Inflammatory macrophage treated with lipopolysaccharide for 4 hours (primary cell): ENCODE measurements at places on chromosomes 2 and 18.

GRCh38 chr2:232658217-232658785, 24.9 kb downstream of the EFHD1 start:
- DNase-seq, result peak; percentile 37

- peak; percentile 33 for DNase-seq
Observed at GRCh38 chr2:29238497-29238896, 123.3 kb downstream of the CLIP4 start.

DNA sequence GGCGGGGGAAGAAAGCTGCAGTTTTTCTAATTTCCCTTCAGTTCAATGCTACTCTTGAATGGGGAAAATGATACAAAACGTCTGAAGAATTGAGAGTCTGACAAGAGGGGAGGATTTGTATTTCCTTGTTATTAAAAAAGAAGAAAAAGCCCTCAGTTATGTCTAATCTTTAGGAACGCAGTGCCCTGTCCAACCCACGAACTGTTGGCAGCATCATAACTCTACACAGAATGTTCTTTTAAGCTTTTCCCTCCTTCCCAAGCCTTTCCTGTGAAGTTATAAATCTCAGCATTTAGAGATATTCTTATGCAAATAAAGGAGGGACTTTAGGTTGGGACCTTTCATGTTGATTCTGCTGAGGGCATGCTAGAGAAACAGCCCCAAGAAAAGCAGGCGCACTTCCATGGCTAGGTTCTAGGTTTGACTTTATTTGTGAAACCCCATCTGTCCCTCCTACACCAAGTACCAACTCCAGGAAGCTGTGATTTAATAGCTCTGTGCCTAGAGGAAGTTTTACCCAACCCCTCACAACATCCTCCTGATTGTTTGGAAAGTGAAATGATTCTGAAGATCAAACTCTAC, 288.6 kb downstream of the SETBP1 start:
- no peak for DNase-seq

- DNase-seq, result no peak
Observed at GRCh38 chr2:2763351-2764000, 432.4 kb upstream of the MYT1L start.

DNA sequence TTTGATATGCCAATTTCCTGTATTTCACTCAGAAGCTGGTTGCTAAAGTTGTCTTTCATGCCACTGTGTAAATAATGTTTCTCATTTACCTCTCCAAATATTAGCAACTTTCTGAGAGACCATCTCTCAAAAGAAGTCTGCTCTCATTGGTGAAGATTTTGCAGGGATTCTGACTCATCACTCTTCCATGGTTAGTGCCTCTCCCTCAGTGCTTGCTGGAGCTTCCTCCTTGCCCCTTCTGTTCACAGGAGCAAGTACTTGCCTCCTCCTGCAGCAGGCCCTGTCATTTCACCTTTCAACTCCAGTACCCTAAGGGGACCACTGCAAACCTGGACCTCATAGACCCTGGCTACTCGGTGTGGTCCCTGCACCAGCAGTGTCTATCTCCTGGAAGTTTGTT, 168.8 kb downstream of the ZNF385B start:
- no peak for DNase-seq

GRCh38 chr18:27372386-27372785, 187.3 kb upstream of the CHST9 start:
- DNase-seq, result no peak

- no peak for DNase-seq
Observed at GRCh38 chr2:221501210-221501882, 70.8 kb downstream of the EPHA4 start.

DNA sequence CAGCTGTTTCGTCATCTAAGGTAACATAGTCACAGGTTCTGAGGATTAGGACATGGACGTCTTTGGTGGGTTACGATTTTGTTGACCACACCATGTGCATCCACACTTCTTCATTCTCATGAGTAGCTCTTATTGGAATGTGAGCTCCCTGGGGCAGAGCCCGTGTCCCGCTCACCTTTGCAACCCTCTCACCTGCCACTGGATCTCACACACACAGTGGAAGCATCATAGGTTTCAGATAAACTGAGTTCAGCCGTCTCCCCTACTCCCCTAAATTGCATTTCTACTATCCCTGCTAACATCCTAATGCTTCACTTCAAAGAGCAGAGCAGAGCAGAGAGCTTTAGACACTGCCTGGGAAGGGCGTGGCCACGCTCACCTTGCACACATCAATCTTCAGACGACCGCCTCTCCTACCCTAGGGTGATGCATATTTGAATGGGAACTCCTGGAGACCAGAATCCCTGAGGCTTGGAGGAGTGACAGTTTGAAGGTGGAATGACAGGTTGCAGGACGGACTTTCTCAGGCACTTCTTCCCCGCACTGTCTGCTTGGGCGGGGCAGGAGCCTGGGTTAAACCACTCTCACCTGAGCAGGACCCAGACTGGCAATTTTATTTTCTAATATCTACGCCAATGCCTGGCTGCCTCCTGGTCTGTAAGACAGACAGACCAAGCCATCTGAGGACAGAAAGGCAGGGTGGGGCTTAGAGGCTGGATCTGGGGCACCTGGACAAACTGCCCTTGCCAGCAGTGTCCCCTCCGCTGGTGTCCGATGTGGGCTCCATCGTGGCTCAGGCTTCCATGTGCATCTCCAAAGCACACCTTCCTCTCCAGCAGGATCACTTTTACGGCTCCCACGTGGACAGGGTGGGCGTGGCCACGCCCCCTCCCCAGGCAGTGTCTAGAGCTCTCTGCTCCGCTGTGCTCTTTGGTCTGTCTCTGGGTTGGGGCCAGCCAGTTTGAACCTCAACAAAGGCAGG, 229.5 kb upstream of the COPS8 start:
- no peak for DNase-seq

GRCh38 chr2:46535360-46535759, 56.0 kb downstream of the TMEM247 start:
- peak; percentile 92 for DNase-seq

DNA sequence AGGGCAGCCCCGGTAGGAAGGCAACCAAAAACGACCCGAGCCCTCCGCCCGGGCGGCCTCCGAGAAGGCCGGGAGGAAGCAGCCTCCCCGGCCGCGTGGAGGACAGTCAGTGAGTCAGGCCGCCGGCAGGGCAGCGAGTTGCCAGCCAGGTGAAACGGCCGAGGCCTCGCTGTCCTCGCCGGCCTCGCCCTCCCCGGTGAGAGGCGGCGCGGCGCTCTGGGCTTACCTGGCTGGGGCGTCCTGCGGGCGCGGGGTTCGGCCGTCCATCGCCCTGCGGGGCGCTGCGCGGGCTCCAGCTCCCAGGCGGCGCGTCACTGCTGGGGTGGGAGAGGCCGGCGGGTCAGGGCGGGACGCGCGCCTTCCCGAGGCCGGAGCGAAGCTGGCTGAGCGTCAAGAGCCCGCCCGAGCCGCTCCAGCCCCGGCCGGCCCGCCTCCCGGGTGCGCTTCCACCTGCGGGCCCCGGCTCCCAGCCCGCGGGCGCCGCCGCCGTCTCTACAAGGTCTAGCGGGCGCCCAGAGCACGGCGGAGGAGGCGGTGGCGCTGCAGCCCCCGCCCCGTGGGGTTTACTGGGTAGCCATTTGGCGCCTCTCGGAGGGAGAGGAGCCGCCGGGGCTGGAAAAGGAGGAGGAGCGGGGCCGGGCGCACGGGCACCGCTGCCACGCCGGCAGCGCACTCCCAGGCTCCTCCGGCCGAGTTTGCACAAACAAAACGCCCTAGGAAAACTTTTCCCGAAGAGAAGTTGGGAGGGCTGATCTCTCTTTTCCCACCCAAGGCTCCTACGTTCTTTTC, 499 bp downstream of the COBLL1 start:
- peak; percentile 43 for DNase-seq

DNA sequence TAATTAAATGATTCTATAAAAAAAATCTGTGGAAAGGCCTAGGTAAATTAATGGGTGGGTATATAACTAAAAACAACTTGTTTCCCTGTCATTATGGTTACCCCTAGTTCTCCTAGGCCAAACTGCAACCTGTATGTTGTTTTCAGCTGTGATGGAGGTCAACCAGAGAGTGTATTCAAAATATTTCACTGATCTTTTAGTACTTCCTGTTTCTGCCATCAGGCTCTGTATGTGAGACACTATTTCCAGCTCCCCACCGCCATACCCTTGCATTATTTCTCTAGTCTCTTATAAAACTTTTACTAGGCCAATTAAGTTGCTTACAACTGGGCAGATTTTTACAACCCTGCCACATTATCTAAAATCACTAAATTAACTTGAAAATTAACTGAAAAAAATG, 21.0 kb upstream of the CDKL4 start:
- no peak for DNase-seq

DNA sequence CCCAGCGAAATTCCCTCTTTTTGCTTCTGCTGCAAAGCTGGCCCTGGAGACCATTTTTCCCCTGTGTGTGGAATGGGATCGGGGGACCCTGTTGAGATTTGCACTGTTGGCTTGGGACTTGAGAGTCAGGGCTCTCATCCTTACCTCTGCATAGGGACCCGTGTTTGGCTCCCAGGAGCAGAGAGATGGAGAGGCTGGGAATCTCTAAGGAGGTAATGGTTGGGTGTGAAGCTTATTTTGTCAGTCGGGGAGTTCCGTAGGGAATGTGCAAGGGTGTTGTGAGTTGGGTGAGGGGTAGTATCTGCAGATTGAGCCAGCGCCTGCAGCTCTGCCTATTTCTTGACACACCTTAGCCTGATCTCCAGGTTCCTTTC, 4.5 kb downstream of the GATA6 start:
- DNase-seq, result no peak

- peak; percentile 55 for DNase-seq
Observed at GRCh38 chr18:57561728-57562423, 24.6 kb downstream of the FECH start.

DNA sequence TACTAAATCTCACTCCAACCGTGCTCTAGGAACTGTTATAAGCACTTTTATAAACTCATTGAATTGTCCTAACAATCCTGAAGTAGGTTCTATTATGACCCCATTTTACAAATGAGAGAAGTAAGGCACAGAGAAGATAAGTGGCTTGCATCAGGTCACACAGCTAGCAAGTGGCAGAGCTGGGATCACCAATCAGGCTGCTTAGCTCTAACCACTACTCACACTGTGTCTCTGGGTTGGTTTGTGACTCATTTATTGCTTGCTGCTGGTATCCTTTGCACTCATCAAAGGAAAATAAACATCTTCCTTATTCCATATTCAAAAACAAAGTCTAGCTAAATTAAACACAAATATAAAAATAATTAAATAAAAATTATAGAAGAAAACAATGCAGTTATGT, 42.5 kb upstream of the IL1R2 start:
- DNase-seq, result peak; percentile 18

- peak; percentile 46 for DNase-seq
Observed at GRCh38 chr2:191217580-191217979, 27.6 kb upstream of the MYO1B start.

GRCh38 chr2:177106212-177106611, 106.4 kb upstream of the HNRNPA3 start:
- no peak for DNase-seq

DNA sequence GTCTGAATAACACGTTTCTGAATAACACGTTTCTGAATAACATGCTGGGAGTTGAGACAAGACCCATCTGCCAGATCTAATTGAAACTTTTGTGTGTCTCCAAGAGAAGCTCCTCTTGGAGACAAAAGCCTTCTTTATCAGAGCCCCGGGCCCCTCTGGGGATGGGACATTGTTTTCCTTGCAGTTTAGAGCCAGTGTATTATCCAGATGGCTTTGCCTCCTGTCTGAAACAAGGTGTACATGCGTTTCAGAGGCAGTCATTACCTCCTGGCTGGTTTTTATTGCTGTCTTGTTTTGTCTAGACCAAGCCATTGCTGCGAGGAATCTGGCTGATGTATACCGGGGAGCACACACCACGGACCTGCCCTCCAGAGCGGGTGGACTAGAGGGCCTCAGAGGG, 7.8 kb downstream of the FOSL2 start:
- DNase-seq, result no peak

DNA sequence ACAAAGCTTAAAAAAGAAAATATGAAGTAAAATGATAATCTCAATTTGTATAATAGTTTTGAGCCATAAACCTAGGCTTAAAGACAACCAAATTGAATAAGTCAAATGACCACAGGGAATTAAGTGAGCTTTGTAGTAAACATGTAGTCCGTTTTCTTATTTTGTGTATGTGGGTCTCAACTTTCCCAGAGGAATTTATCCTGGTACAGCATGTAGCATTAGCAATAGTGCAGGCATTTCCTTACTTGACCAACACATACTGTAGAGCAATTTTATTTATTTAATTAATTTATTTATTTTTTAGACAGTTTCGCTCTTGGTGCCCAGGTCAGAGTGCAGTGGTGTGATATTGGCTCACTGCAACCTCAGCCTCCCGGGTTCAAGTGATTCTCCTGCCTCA, 37.5 kb upstream of the MTCL1 start:
- no peak for DNase-seq

GRCh38 chr2:201250741-201251140, 9.6 kb upstream of the CASP8 start:
- DNase-seq, result no peak

- DNase-seq, result no peak
Observed at GRCh38 chr2:2662847-2663356, 331.8 kb upstream of the MYT1L start.

DNA sequence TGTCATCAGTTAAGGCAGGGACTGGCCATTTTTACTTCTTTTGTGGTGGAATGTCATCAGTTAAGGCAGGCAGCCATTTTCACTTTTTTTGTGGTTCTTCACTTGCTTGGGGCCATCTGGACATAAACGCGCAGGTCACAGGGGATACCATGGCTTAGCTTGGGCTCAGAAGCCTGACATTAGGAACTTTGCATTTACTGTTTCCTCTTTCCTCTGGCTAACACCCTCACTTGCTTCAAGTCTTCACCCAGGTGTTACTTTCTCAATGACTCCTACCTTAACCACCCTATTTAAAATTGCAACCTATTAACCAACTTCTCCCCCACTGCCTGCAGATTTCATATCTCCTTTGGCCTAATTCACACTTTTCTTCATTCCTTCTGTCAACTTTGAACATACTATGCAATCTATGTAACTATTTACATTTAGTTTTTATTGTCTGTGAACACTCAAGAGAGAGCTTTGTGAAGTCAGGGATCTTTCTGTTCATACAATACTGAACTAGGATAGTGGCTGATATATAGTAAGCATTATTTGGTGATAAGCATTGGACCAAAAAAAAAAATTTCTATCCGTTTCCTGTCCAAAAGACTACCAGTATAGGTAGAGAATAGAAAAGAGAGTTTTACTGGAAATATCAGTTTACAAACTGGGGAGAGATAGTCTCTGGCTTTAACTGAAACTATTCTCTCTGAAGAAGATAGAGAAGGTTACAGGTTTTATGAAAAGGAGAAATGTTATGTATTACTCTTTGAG, 600.1 kb upstream of the ZNF804A start:
- no peak for DNase-seq

GRCh38 chr2:6694555-6694954, 171.2 kb downstream of the CMPK2 start:
- no peak for DNase-seq

GRCh38 chr18:13868501-13869271, 44.7 kb downstream of the MC5R start:
- DNase-seq, result no peak
